ENCODE measurements at places on chromosomes 13 and 19.

DNA sequence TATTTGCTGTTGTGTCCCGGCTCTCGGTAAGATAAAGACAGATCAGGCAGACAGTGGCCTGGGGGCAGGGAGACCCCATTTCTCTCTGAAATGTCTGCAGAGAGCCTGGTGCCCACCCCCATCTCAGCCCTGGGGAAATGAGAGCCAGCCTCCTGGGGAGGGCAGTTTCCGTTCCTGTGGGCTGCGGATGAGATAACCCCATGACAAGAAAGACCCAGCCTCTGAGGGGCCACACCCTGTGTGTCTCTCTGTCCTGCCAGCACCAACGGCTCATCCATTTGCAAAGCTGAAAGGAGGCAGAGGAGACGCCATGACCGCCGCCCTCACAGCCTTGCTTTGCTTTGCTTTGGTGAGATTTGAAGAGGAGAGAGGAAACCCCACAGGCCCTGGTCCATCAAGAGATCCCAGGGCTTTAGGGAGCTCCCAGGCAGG, 28.1 kb upstream of the KIR3DL3 start:
- no peak for DNase-seq

DNA sequence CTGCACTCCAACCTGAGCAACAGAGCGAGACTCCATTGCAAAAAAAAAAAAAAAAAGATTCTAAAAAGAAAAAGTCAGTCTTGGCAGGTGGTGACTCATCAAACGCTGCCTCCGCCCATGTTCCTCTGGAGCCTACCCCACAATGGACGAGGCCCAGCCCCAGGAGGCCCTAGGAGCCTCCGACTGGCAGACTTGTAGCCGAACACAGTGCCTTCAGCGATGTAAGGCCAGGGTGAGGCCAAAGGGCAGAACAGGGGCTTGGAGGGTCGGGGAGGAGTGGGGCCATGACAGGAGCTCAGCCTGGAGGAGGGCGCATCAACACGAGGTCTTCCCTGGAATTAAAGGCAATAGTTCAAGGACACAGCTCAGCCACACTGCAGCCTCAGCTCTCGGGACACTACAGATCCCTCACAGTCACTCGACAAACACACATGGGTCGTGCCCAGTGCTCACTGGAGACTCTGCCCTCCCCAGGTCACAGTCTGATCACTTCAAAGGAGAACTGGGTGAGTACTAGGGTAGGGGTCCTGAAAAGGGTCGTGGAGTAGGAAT, 5.1 kb downstream of the USE1 start:
- DNase-seq: no peak

GRCh38 chr13:52345048-52345447, 60.9 kb downstream of the THSD1 start:
- no peak for DNase-seq

GRCh38 chr13:19185086-19185864, 3.7 kb upstream of the TUBA3C start:
- no peak for DNase-seq

DNA sequence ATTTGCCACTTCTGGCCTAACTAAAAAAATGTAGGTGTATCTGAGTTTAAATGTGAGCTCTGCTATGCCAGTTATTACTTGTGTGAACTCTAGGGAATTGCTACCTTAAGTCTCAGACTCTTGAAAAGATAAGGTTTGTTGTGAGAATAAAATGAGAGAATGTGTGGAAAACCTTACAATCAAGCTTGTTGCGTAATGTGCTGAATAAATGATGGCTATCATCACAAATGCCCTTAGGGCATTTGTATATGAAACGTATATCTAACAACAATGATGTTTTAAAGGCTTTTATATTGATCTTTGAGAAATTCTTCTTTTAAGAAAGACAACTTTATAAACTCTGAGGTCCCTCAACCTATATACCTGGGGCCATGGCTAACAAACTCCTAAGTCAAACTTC, 384.8 kb downstream of the ITGBL1 start:
- DNase-seq: no peak

DNA sequence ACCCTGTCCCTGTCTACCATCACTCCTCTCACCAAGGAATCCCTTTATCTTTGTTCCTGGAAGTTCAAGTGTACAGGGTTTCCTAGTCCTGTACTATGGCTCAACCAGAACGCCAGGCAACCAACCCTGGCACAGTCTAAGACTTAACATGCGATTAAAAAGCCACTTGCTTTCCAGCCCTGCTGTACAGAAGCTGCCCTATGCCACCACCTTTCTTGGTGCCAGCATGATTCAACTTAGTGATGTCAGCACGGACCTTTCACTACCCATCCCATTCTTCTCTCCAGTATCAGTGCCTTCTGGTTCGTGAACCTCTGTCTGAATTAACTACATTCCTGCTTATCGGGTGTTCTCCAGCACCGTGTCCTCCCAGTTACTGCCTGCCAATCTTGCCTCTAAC, 151.1 kb downstream of the KLF12 start:
- no peak for DNase-seq

DNA sequence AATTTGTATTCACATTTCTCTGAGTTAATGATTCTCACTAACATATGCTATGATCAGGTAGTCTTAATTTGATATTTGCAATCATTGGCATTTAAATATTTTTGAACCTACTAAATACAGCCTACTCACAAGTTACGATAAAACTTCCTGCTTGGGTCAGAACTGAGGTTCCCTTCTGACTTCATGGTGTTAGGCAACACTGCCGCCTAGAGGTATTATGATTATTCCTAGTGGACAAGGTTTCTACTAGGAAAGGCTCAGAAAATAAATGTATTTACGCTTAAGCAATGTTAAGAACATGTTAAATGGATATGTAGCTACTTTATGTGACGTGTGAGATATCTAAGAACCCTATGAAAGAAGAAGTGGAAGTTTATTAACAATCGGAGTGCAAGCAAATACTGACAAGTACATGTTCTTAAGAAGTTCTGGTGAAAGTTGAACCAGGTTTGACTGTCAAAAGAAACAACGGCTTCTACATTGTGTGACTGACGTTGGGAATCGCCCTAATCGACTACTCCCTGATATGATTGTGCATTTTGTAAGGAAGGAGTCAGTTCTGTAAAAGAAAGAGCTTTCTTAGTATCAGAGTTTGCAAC, 1395.8 kb downstream of the SLITRK5 start:
- peak; percentile 83 for DNase-seq

- DNase-seq: no peak
These were observed 207.4 kb downstream of the DCT start for GRCh38 chr13:94272038-94272437.

- no peak for DNase-seq
These were observed 263.7 kb downstream of the TEX29 start for GRCh38 chr13:111584101-111584672.

GRCh38 chr19:41753159-41753558, 2.2 kb upstream of the CEACAM6 start:
- DNase-seq: peak; percentile 77

DNA sequence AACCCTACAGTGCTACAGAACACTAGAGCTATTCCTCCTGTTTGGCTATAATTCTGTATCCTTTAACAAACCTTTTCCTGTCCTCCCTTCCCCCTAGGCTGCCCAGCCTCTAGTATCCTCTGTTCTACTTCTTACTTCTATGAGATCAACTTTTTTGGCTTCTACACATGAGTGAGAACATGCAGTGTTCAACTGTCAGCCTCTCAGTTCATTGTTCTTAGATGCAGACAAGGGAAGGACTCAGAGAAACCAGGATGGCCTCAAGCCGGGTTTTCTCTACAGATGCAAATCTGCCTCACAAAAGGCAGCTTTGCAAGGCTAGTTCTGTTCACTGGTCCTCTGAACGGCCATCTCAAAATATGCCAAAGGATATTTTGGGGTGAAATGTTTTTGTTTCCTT, 18.4 kb downstream of the AMER2 start:
- DNase-seq: peak; percentile 37

- no peak for DNase-seq
These were observed 8.5 kb upstream of the SIGLEC8 start for GRCh38 chr19:51466723-51467122.

DNA sequence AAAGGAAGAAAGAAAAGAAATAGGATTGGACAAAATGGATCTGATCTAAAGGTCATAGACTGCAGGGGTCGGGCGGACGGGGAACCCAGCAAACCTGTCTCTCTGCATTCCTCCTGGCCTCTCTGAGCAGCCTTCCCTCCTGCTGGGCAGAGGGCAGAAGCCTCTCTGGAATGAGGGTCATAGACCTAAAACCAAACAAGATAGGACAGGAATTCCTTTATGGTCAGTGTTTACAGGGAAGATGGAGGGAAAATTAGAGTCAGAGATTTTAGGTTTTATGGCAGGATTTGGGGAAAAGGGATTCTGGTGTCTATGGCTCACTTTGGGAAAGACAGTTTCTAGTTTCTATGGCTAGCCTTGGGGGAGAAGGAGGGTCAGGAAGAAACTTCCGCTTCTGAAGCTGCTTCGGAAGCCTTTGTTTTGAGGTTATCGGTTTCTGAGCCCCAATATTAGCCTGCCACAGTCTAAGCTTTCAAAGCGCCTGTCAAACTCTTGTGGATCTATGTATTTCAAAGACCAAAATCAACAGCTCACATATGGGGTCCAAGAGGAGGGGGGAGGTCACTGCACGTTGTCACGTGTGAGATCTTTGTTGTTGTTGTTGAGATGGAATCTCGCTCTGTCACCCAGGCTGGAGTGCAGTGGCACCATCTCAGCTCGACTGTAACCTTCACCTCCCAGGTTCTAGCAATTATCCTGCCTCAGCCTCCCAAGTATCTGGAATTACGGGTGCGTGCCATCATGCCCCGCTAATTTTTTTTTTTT, 18.9 kb upstream of the DPRX start:
- DNase-seq: no peak

DNA sequence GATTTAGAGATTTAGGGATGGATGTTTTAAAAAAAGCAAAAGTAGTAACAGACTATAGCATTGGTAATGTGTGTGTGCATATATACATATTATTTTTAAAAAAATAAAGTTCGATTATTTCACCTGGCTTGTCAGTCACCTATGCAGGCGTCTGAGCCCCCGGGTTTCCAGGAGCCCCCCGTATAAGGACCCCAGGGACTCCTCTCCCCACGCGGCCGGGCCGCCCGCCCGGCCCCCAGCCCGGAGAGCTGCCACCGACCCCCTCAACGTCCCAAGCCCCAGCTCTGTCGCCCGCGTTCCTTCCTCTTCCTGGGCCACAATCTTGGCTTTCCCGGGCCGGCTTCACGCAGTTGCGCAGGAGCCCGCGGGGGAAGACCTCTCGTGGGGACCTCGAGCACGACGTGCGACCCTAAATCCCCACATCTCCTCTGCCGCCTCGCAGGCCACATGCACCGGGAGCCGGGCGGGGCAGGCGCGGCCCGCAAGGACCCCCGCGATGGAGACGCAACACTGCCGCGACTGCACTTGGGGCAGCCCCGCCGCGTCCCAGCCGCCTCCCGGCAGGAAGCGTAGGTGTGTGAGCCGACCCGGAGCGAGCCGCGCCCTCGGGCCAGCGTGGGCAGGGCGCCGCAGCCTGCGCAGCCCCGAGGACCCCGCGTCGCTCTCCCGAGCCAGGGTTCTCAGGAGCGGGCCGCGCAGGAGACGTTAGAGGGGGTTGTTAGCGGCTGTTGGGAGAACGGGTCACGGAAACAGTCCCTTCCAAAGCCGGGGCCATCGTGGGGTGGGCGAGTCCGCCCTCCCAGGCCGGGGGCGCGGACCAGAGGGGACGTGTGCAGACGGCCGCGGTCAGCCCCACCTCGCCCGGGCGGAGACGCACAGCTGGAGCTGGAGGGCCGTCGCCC, 840 bp upstream of the CCNA1 start:
- no peak for DNase-seq

GRCh38 chr19:50556282-50557008, 11.8 kb downstream of the LRRC4B start:
- DNase-seq: peak; percentile 6

DNA sequence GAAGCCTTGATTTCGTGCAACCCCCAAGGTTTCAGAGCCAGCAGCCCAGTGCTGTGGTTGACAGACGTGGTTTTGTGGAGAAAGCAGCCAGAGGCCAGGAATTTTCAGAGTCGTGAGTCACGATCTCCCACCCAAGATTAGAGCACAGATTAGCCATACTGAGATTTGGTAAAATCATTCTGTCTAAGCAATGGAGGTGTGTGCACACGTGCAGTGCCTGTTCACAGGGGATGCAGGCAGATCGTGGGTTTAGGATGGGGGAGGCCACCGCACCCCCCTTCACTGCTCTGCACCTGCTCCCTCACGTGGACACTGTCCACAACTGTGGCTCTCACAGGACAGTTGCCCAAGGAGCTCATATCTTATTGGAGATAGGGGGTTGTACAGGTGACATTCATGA, 46.6 kb upstream of the GPR183 start:
- DNase-seq: no peak

DNA sequence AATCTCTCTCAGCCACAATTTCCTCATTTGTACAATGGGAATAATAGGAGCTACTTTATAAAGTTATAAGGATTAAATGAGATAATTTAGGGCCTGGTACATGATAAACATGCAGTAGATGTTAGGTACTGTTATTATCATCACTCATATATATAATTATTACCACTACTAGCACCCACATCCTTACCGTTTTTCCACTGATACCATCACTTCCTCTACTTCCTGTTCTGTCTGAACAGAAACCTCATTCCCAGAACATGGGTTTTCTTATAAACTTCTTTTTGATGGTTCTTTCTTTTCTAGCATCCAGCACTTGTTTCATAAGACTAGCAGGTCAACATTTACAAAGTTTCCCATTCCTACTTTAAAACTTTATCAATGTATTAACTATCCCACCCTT, 6.3 kb downstream of the CDADC1 start:
- no peak for DNase-seq
